Bone marrow (tissue), 2 donors: ENCODE measurements at places on chromosomes 1 and 21.

DNA sequence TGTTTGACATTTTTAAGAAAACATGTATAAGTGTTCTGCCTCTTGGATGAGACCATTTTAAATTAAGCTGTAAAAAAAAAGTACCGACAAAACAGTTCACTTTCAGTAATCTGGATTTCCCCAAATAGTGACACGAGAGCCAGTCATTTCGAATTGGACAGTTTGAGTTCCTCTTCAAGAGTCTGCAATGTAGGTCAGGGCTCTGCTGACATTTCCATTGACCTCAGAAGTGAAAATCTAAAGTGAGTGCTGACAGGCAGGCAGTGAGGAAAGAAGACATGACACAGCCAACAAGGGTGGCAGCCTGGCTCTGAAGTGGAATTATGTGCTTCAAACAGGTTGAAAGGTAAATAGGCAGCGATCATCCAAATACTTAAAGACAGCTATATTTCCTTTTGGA is at the start of gene IL23R:
Gene IL23R (plus strand): TSS at position 259 of the 400 bp plus-strand sequence. CDS start 1,667 bp downstream, outside the sequence.
- DNase-seq = no peak

DNA sequence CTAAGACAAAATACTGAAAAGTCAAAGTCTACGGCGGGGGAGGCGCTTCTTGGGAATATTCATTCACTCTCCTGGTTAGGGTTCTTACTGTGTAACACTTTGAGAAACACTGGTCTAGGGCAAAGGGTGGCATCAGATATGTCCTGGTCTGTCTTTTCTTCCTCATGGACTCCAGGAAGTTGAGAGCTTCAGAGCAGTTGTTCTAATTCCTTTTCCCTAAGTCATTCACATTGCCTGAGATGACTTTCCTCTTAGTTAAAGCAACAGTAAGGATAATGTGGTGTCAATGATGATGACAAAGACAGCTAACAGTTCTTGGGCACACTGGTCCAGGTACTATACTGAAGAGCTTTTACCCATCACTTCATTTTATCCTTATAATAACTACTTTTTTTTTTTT is 27.0 kb downstream of the FGGY start:
- DNase-seq = no peak

GRCh38 chr1:208030288-208031091 is 119.6 kb upstream of the CD34 start:
- DNase-seq = no peak

DNA sequence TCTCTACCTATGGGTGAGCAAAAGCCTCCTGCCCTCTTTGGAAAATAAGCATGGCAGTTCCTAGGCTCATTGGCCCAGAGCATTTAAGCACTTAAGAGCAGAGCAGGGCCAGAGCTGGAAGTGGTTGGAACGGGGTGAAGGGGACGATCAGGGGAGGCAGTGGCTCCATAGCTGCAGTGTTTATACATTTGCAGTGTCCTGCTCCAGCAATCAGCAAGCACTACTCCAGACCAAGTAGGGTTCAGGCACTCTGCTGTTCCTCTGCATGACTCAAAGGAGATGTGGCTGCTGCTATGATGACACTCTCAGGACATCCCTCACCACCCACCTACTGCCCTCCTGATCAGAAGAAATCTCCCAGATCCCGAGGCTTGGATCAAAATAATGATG is 55.0 kb downstream of the TRABD2B start:
- no peak for DNase-seq

DNA sequence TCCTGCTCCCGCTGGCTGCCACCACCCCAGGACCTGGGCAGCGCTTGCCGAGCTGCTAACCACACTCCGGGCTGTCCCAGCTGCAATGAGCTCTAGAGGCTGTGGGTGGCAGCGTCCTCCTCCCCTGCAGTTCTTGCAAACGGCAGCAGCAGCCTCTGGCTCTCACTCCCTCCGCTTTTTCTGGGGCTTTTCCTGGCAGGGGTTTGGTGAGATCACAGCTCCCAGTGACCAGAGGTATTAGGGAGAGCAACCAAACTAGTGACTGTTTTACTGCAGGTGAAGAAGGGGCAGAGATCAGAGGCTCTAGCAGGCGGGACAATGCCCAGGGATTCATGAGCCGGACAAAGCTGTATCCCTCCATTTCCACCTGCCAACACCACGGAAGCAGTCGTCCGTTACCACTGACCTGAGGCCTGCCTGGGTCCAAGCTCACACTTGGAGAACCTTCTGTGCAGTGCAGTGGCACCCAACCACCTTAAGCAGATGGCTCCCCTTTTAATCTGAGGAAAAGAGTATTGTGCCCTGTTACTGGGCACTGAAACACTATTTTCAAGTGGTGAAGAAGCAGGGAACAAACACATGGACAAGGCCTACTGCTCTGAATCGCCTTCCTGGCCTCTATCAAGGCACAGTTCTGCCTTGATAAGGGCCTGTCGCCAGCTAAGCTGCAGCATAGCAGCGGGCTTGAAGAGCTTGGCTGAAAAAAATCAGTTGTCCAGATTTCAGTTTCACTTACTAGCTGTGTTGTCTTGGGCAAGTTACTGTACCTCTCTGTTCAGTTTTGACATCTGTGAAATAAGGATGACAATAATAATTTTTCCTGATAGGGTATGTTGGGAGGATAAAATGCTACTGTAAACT is at the start of gene F5:
Gene F5 (minus strand): TSS at position 87 of the 861 bp plus-strand sequence. CDS start 95 bp downstream, outside the sequence.
- peak; percentile 53 for DNase-seq

- DNase-seq = no peak
These were observed 110.8 kb downstream of the PHTF1 start for GRCh38 chr1:113648478-113648877.

- no peak for DNase-seq
These were observed 2.2 kb downstream of the ZNF436 start for GRCh38 chr1:23367451-23367790.

- DNase-seq = no peak
These were observed 27.5 kb downstream of the PGM1 start for GRCh38 chr1:63620671-63621070.

DNA sequence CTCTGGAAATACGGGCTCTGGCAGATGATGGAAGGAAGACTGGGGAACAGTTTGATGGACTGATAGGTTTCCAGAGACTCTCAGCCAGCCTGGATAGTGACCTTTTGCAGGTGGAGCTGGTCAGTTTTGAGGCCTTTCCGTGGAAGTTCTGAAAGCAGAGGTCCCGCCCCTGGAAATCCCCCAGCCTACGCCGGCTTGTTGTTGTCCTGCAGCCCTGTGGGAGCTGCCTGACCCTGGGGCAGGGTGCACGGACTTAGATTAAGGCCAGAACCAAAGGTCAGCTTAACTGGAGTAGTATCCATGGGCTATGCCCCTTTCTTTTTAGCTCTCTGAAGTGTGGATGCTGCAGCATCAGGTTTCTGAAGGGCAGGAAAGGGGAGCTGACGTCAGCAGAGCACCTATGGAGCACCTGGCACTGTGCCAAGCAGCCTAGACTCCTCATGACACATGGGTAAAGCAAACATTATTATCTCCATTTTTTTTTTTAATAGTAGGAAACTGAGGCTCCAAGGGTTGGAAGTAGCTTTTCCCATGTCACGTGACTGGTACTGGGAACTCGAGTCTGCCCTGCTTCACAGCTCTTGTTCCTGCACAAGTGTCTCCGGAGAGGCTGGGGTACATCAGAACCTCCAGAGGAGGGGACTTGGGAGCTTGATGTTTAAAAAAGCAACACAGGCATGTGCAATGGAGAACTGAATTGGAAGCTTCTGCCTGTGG is 38.5 kb downstream of the IER5 start:
- DNase-seq = no peak

DNA sequence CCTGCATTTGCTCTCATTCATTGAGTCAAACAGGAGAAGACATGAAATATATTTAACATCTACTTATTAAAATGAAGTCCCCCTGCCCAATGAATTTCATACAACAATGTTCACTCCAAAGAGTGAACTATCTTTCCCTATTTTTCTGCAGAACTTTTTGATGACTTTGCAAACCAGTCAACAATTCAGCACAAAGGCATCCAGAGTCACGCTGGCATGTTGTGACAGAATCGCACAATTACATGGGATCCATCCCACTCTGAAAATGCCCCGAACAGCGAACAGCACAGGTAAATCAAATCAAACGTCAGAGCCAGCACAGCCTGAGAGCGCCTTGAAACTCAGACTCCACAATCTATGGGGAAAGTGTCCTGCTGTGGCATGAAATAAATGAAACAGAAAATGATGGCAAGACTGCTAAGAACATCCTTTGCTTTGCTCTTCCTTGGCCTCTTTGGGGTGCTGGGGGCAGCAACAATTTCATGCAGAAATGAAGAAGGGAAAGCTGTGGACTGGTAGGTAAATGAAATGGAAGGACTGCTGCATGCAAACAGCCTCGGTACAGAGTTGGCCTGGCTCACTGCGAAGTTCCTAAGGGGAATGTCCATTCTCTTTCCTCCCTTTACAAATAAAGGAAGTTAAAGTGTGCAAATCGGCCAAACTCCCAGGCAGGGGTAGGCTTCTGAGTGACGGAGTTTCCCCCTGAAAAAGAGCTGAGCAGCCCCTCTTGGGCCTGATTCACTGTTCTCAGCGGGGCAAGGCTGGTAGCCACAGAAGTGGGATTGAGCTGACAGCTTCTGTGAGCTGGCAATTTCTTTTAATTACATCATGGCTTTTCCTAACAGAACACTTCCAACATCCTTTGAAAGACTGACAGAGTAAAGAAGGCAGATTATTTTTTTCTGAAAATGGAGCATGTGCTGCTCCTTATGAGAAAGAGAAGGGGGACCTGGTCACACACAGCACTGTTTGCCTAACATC is at the start of gene DNASE2B:
Gene DNASE2B (plus strand): TSS at position 310 of the 981 bp plus-strand sequence. CDS start 81 bp downstream, at position 391.
- DNase-seq = no peak

DNA sequence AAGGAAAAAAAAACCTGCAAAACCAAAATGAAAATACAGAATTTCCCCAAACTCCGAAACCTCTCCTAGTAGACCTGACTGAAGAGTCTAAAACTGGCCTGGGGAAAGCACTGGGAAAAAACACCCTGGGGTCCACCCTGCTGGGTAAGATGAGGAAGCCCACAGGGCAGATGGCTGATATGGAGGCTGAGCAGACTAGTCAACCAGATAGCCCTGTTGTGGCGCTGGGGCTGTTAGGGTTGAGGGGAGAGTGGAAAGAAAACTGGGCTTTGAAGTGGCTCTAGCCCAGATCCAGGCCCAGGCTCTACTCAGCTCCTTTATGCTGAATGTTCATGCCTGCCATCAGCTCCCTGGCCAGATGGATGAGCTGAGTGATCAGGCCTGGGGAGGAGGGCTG is 6.8 kb upstream of the SLAMF1 start:
- no peak for DNase-seq
